Cardiac muscle cell (in vitro differentiated cells and primary cell): ENCODE measurements at places on chromosomes 11 and 22. TPM values are rescaled to one million over a fixed set of nuclear protein-coding genes. Genes with fewer than 3 reads are reported as not detected.
A peak's percentile ranks its signal among the peaks of the same experiment; 100 is the strongest.

Gene CATSPERZ
- total RNA-seq = not detected in 2 replicates

DNA sequence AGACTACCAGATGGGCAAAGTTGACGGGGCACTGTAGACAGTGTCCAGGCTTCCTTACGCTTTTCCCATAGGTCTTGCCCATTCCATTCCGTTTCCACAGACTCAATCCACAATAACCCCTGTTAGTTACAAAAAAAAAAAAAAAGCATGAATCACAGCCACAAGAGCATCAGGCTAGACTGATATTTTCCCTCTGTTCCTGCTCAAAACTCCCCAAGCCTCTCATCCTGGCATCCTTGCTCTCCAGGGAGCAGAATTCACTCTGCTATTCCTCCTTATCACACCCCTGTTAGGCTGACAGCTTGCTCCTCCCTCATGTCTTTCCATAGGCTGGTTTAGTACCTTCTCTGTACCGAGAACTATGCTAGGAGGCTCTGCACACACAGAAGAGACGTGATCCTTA, 42.2 kb downstream of the TMEM123 start:
- peak; percentile 33 for DNase-seq

DNA sequence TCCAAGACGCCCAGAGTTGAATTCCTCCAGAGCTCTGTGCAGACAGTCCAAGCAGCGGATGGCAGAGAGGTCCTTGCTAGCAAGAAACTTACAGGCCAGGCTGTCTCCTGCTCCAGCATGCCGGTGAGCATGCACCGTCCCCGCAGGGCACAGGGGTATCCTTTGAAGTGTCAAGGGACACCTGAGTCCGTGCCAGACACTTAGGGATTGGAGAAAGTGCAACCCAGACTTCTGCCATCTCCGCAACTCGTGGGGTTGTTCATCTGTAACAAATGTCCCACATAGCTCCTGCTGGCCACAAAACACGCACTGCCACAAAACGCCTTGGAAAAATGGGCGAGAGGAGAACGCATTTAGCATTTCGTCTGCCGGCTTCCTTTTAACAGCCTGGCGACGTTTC, 13.3 kb downstream of the TSPO start:
- no peak for DNase-seq

Gene ENTHD1
- total RNA-seq = not detected in 2 replicates

Gene GAL3ST1
- 0.32 and 2.9 TPM in 2 replicates for total RNA-seq

- DNase-seq = no peak
Measured at GRCh38 chr11:6417907-6418556, 862 bp downstream of the APBB1 start.
